ENCODE measurements at places on chromosomes 5 and 9.

- DNase-seq, result peak; percentile 56
These were observed 2.0 kb downstream of the GADD45G start for GRCh38 chr9:89606624-89607311.

GRCh38 chr5:94508461-94509148, 109.8 kb downstream of the KIAA0825 start:
- no peak for DNase-seq

DNA sequence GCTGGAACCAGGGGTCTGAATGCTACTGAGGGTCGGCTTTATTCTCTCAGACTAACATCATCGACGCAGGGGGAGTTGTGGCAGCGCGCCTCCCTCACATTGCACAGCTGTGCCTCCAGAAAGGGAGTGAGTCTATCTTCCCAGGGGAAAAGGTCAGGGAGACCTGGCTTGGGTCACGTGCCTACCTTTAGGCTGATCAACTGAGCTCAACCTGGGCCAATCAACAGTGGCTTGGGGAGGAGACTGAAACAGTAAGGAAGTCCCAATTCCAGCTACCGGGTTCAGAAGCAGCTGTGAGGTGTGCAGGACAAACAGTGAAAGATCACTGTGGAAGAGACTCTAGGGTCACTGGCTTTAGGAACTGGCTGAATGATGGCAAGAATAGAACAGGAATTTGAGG, 14.3 kb downstream of the SNX30 start:
- DNase-seq, result no peak

DNA sequence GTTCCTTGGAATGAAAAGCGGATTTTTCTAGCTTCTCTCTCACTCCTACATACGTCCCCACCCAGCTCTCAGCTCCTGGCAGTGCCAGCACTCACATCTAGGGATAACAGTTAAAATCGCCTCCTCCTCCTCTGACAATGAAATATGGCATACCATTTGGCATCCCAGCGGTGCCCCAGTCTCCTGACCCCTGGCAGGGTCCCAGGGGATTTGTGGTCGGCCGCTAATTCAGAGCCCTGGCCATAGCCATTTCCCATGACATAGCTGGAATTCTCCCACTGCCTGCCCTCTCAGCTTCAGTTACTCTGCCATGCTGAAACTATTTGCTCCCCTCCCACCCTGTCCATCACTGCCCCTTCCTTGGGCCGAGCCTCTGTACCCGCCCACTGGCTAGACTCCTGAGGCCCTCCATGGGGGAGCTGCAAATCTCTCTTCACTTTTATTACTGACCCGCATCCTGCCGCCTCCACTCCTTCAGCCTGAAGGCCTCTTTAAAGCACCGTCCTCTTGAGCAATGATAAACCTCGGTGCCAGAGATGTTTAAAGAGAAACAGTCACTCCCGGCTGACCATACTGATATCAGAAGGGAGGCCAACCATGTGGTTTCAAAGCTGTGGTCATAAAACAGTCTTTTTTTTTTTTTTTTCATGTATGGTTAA, 139.8 kb downstream of the SLIT3 start:
- DNase-seq, result peak; percentile 76

DNA sequence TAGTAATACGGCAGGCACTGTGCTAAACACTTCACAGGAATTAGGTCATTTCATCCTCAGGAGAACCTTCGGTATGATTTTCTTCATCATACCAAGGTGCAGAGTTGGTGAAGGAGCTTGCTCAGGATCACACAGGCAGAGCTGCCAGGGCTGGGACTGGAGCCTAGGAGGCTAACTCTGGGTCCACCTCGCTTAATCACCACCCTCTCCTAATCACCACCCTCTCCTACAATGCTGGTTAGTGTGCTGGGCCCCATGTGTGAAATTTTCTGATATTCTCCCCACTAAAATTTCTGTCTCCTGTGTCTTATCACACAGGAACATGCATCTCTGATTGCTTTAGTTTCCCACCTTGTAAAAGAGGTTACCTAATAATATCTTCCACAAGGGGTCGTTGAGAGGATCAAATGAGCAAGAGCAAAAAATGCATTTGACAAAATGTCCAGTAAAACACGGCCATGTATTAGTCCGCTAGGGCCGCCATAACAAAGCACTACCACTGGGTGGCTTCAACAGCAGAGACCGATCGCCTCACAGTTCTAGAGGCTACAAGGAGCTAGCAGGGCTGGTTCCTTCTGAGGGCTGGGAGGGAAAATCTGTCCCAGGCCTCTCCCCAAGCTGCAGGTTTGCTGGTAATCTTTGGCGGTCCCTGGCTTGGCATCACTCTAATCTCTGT, 128.2 kb upstream of the NFIB start:
- no peak for DNase-seq

- peak; percentile 37 for DNase-seq
These were observed 32.9 kb downstream of the ROPN1L start for GRCh38 chr5:10474521-10475075.

DNA sequence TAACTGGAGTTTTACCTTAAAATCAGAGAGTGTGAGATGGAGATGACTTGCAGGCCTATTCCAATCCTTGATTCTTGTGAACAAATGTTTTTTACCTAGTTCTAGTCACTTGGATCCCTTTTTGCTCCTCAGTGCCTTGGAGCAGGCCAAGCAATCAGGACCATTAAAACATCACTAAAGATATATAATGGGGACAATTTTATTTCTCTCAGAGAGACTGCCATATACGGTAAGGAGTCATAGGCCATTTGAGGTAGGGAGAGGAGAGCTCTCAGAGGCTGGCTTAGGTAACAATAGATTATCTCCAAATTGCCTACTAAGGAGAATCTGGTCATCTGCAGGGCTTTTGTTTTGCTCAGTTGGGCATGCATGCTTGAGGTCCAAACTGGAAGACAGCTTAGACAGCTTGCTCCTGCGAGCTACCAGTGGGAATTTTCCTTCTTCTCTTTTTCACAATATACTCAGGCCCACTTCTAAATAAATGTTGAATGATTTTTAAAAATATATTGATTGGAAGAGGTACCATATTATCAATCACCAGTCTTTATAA, 44.0 kb downstream of the FREM1 start:
- DNase-seq, result no peak

GRCh38 chr9:134380542-134381271, 54.5 kb downstream of the RXRA start:
- DNase-seq, result no peak

GRCh38 chr5:73946278-73946677, 320.3 kb downstream of the ARHGEF28 start:
- DNase-seq, result no peak
